ENCODE measurements at places on chromosomes 12 and 14.

DNA sequence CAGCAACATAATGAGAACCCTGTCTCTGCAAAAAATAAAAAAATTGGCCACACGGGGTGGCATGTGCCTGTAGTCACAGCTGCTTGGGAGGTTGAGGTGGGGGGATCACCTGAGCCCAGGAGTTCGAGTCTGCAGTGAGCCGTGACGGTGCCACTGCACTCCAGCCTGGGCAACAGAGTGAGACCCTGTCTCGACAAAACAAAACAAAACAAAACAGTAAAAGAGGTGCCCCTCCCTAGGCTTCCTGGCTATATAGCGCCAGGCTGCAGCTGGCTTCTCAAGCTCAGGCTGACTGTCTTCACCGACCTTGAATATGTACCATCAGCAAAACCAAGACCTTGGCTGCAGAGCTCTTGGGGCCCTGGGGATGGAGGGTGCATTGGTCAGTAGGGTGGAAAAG is 29.4 kb downstream of the TSPAN9 start:
- no peak for DNase-seq

- DNase-seq: no peak
Measured at GRCh38 chr12:4244868-4245267, 28.7 kb upstream of the CCND2 start.

DNA sequence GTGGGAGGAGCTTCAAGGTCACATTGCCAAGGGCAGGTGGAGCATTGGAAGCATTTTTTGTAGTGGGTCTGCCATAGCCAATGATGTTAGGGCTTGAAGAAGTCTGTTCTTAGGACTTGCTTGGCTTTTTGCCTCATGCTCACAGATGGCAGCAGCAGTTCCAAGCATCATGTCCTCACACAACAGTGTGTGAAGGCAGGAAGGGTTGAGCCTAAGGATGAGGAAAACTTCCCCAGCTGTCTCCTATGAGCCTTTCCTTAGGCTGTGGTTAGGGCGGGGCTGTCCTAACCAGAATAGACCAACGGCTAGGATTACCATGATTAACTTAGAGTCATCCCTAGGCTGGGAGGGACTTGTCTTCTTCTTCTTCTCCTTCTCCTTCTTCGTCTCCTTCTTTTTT is 76.2 kb upstream of the KCNA1 start:
- no peak for DNase-seq

- DNase-seq: no peak
Measured at GRCh38 chr12:135138-135537, 68.6 kb downstream of the IQSEC3 start.

GRCh38 chr14:76576047-76576741 is 185.1 kb upstream of the VASH1 start:
- DNase-seq: no peak

DNA sequence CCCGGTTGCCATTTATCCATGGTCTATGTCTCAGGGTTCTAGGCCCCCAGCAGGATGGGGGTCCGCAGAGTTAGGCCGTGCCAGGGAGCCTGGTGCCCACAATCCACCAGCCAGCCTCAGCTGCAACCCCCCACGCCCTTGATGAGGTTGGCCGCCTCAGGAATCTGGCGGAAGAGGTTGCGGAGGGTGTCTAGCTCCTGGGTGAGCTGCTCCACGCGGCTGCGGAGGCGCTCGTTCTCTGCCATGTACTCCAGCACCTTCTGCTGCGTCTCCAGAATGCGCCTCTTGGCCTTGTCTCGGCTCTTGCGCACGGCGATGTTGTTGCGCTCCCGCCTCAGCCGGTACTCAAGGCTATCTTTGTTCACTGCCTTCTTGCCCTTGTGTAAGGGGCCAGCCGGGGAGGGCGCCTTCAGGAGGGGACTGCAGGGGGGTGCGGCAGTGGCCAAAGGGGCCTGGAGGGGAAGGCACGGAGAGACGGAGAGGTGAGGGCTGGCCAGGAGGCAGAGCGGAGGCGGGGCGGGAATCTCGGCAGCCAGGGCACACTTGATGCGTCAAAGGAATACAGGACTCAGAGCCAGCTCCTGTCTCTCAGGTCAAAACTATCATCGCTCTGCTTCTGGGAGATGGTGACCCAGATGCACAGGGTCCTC is 1.6 kb downstream of the CEBPE start:
- no peak for DNase-seq

GRCh38 chr12:67674417-67674816 is 25.9 kb downstream of the DYRK2 start:
- no peak for DNase-seq

DNA sequence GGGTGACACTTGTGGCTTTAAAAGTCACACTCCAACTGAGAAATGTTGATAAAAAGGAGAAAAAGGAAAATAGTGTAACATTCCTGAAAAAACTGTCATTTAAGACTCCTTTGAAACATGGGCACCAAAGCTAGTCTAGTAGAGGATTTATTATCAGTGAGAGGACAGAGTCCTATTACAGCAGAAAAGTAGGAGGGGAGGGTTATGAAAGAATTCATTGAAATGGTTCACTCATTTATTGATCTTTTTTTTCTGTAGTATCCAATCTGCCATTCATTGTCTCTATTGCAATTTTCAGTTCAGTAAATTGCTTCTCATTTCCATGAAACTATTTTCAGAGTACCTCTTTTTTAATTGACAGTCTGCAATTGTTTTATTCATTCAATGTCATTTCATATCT is 25.4 kb downstream of the PPM1A start:
- no peak for DNase-seq

GRCh38 chr14:81172353-81172752 is 48.4 kb downstream of the GTF2A1 start:
- DNase-seq: no peak

DNA sequence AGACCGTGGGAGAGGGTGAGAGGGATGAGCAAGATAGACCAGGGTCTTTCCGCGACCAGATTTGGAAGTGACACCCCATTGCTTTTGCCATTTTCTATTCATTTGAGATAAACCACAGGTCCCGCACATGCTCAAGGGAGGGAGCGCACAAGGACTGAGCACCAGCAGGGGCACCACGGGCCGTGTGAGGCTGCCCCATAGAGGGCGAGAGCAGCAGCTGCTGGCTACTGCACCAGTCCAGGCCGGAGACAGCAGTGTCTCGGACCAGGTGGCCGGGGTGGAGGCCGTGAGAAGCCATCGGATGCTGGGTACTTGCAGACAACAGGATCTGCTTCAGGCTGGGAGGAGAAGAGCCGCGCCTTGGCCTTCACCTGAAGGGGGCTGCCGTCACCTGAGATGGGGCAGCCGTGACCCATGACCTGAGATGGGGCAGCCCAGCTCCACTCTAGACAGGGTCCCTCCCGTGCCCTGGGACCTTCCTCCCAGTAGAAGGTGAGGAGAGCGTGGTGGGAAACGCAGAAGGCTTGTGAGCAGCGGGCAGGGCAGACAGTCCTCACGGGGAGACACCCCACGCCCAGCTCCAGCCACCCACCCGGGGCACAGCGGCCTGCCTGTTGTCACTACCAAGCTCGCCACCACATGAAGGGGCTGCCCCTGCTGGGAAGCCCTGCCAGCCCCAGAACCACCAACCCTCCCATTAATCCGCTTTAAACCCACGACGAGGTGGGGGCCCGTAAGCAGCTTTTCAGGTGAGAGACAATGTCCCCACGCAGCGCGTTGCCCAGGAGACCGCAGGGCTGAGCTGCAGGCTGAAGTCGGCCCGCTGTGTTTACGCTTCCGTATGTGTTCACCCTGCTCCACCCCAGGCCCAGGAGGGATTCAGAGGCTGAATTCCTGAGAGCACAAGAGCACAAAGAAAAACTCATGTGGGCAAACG is 61.7 kb upstream of the FBRSL1 start:
- DNase-seq: no peak

- no peak for DNase-seq
Measured at GRCh38 chr14:94383777-94384176, 4.6 kb downstream of the SERPINA1 start.

GRCh38 chr12:77485961-77486854 is 344.5 kb upstream of the NAV3 start:
- DNase-seq: no peak

DNA sequence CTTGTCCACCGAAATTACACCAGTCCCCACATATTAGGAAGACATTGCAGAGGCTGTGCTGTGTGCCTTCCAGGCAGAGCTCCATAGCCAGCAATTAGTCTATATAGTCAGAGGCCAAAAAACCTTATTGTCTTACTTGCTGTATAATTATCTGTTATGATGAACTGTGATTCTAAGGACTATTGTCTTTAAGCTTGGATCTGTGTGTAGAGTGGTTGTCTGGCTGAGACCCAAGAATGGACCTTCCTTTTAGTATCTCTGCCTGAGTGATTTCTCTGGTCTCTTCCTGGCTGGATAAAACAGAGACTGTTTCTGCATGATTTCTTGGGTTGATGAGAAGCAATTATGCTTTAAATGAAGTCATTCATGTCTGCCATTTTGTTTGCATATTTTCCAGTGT is 465.3 kb downstream of the PRKD1 start:
- DNase-seq: no peak

GRCh38 chr14:71932229-71932981 is at the start of gene RGS6:
Gene RGS6, plus strand, starts transcription at chr14:71932429.
- no peak for DNase-seq

DNA sequence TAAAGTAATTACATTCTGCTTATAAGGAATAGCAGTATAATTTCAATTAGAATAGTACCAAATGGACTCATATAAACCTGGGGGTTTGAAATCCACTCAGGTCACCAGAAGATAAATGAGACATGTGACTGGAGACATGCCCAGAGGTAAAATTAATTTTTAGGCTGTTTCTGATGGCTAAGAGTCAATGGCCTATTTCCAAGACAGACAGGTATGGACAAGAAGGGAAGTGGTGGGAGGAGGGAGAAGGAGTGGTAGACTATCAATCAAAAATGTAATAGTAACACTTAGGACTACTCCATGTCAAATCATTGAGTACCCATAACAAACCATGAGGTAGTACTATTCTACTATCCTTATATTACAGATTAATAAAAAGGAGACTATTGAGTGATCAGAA is 544.0 kb downstream of the GALC start:
- DNase-seq: no peak

DNA sequence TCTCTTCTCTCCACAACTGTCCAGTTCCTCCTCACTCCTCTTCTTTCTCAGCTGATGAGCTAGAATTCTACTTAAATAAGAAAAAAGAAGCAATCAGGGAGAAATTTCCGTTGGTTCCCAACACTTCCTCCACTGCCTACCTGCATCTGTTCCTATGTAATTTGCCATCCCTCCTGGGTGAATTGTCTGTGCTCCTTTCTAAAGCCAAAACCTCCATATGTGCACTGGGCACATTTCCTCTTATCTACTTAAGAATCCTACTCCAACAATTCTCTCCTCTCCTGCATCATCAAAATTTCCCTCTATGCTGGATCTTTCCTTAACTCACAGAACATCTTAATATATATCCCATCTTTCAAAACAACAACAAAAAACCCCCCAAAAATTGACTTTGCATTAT is 35.2 kb downstream of the GPR65 start:
- no peak for DNase-seq

DNA sequence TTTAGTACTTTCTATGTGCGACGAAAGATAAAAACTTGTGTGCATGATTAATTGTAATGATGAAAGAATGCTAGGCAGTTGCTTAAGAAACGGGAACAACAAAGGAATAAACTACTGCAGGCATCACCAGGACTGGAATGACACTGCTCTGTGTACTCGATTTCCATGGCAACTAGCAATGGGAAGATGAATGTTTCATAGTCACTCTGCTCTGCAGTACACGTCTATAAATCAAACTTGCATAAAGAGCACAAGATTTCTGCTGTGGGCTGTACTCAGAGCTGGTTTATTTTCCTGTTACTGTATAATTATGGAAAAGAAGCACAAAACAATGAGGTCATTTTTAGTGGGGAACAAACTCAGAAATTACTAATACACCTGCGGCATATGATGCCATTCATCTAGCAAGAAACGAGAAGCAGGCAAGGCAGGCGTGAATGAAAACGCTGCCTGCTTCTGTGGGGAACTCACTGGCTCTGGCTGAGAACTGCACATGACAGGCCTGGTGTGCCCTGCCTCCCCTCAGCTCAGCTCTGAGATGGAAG is 41.8 kb downstream of the EFCAB11 start:
- DNase-seq: no peak

DNA sequence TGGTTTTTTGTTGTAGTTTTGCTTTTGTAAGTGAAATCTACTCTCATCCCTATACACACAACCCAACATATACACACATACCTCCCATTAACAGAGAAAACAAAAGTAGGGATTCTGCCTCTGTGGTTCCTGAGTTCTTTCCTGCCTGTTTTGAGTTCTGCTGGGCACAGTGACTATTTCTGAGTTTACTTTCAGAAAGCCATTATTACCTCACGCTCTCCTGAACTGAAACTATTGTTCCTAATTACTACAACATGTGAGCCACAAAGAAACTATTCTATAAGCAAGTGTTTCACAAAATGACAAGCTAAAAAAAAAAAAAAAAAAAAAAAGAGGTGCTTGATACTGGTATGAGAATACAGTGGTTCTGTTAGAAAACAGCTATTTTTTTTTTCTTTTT is 110.9 kb downstream of the ALG10B start:
- DNase-seq: no peak

- no peak for DNase-seq
Measured at GRCh38 chr12:27667540-27667939, 28.7 kb upstream of the REP15 start.

GRCh38 chr12:49963976-49964815 is 2.5 kb downstream of the AQP5 start:
- no peak for DNase-seq

- DNase-seq: no peak
Measured at GRCh38 chr14:97177016-97177415, 379.8 kb downstream of the VRK1 start.
